ENCODE measurements at places on chromosomes 7 and 10.

DNA sequence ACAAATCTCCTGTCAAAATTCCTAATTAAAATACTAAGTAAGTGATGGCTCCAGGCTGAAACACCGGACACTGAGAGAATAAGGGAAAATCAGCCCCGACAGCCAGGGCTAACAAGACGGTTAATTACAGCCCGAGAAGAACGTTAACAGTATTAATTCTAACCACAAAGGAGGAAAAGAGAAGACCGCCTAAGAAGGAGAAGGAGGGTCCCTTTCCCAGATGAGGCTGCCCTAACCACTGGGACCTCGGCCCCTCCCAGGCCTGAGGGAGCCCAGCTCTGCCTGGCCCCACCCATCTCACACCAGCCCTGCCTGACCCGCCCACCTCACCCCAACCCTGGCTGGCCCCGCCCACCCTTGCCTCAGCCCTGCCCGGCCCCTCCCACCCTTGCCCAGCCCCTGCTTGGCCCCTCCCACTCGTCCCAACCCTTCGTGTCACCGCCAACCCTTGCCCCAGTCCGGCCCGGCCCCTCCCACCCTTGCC lies 51.3 kb downstream of the PWWP2B start:
- no peak for DNase-seq

GRCh38 chr7:147245274-147245673 lies 1128.7 kb downstream of the CNTNAP2 start:
- no peak for DNase-seq

GRCh38 chr7:45024126-45024744 lies 24.2 kb downstream of the CCM2 start:
- DNase-seq = no peak

DNA sequence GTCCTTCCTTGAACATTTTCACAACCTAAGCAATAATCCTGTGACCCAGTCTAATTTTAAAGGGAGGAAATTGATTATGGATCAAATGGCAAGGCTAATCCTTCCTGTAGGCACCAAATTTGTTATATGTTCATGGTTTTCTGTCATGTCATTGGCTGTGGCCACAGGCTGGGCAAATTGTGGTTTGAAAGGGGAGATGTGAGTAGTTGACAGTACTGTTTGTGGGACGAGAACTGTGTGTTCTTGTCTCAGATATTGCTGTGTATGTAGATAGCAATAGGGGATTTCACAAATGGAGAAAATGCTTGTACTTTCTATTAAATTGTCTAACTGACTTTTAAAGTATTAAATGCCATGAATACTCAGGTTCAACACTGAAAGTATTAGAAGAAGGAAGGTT lies 8.1 kb upstream of the PRKG1 start:
- no peak for DNase-seq

DNA sequence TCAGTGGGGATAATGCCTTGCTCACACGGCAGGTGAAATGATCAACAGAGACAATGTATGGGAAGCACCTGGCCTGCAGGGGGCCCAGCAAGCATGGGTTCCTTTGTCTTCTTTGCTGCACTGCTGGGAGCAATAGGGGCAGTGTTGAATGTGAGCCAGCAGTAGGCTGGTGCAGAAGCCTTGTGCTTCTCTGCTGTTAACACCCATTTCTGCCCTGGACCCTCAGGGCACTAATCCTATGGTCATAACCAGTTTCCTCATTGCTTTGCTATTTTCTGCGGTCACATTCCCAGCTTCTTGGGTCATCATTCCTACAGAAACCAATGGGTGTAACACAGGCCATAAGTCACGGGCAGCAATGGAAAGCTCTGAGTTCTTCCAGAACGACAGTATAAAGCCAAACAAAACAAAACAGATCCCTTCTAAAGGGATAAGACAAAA lies 10.9 kb upstream of the LGI1 start:
- DNase-seq = no peak

GRCh38 chr10:90675621-90676020 lies 182.2 kb downstream of the HTR7 start:
- DNase-seq = no peak

- no peak for DNase-seq
These were observed 43.8 kb upstream of the ACSL5 start for GRCh38 chr10:112330162-112330561.

GRCh38 chr7:98120559-98120958 lies 13.9 kb downstream of the LMTK2 start:
- DNase-seq = no peak

- no peak for DNase-seq
These were observed 317.9 kb upstream of the ZNF32 start for GRCh38 chr10:43966571-43966965.

DNA sequence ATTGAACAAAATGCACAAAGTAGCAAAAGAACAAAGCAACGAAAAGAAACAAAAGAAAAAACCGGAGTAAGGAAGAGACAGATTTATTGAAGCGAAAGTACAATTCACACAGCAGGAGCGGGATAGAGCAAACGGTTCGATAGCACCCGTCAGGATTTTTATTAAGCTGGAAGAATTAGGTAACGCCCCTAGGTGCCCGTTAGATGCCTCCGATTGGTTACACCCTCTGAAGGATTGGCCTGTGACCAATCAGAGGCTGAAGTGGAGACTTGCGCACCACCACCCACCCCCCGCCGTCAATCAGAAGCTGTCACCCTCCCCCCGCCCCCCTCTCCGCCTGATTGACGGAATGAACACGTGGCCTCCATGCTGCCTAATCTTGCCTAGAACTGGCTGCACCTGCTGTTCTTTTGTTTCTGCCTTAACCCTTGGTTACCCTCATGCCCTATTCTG lies 16.8 kb downstream of the OCM2 start:
- no peak for DNase-seq

DNA sequence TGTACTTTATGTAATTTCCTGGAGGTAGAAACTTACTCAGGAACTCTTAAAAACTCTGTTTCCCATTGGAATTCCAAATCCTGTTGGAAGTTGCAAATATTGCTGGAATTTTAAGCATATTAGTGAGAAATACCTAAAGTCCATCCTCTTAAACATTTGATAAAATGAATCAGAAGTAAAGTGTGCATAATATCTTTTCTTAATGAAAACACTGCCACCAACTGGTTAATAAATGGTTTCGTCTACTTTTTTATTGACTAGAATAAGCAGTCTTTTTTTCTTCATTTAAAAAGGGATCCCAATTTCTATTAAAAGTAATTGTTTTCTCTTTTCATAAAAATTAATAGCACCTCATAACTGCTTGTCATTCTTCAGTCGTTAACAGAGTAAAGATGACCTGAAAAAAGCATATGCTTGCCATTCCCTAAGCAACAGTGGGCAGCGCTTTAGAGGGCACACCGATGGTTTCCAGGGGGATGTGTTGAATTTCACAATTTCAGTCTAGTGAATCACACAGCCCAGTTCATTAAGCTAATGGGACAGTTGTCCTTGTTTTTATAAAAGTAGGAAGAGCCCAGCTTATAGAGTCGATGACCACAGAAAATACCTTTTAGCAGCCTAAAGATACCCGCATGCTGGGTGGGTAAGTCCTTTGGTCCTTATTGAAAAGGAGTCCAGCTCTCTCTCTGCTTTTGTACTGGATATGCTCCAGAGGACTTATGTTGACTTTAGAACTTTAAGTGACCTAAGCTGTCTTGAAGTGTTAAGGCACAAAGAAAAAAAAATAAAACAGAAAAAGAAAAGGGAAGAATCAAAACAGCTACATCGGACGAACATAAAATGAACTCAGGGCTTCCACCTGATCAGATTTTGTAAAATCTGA lies 28.5 kb downstream of the NPS start:
- DNase-seq = no peak

- DNase-seq = no peak
These were observed 248.8 kb upstream of the FZD8 start for GRCh38 chr10:35890676-35891495.

- DNase-seq = no peak
These were observed 13.5 kb upstream of the MGAM2 start for GRCh38 chr7:142098004-142098403.

DNA sequence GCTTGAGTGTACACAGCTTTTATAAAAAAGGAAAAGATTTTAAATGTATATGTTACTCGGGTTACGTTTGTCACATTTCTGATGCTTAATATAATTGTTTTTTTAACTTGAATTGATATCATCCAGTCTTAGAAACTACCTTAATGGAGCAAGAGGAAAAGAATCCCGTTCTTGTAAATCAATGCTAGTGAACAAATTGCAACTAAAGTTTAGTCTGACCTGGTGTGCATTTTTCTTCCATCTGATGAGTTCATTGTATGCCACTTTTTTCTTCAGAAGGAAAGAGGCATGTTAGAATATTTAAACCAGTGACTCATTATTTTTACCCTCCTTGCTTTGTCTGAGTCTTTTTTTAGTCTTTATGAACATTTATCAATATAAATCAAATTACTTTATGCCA lies 34.7 kb downstream of the NET1 start:
- DNase-seq = no peak

GRCh38 chr7:92504563-92504962 lies 23.8 kb downstream of the PEX1 start:
- no peak for DNase-seq

- no peak for DNase-seq
These were observed 181.1 kb upstream of the IMMP2L start for GRCh38 chr7:111743244-111743847.

DNA sequence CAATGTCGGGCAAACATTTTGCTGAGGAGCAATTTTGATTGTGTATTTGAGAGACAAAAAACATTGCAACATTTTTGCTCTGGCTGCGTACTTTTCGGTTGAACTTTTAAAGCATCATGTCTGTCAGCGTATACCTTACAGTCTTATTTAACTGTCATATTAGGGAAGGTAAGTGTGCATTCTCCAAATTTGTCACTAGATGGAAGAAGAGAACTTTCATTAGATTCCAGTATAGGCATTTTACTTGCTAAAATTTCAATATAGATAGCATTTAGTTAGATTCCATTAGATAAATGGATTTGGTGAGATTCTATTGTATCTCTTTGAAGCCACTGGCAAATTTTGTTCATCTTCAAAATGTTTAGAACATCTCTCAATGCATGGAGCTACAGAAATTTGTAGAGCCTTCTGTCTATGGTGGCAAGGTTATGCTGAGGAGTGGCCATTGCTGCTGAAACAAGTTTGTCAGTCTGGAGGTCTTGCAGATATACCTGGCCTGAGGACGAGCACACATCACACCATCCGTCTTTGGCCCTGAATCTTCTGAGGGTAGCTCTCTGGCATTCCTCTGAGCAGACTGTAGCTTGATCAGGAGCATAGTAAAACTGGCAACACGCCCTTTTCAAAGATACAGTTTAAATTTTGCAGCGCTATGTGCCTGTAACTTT lies 437.5 kb upstream of the MBL2 start:
- DNase-seq = no peak

- DNase-seq = no peak
These were observed 117.4 kb upstream of the PFKP start for GRCh38 chr10:2949948-2950354.

DNA sequence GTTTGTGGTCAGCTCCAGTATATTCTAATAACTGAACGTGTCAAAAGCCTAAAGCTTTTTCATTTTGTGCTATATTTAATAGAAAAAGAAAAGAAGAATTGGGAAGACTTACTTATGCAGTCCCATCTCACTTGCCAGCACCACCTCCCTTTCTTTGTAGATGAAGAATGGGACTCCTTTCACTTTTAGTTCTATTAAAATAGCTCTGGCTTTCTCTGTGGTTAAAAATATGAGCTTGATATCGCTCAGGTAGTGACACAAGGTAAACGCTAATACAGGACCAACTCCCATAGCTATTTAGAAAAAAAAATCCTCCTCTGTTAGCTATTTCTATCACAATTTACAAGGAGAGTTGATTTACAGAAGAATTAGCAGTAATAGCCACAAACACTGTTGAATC lies 176.8 kb downstream of the PDE1C start:
- DNase-seq = no peak

- DNase-seq = no peak
These were observed 299.1 kb downstream of the LHFPL3 start for GRCh38 chr7:104627516-104627915.
